ENCODE measurements at places on chromosomes 2 and 18.

- DNase-seq, result no peak
Observed at GRCh38 chr2:85449214-85449588, 30.7 kb downstream of the SH2D6 start.

DNA sequence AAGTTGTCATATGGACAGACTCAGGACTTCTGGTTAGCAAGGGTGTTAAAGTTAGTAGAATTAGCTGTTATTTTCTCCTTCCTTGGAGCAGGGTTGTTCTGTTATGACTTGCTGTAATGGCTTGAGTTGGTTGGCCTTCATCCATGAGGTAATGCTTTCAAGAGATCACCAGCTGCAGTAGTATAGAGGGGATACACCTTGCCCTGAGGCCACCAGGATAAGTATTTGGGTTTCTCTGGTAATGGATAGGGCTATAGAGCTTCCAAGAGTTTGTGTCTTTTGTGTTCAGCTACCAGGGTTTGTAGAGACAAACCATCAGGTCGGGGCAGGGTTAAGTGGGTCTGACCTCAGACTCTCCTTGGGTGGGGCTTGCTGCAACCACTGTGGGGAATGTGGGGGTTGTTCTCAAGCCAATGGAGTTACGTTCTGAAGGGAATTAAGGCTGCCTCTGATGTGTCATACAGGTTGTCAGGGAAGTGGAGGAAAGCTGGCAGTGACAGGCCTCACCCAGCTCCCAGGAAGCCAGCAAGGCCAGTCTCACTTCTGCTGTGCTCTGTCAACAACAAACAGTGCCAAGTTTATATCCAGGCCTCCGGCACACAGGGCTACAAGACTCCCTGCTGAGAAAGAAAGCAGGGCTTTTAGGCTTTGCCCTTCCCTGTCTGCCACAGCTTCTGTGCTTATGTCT lies 356.6 kb downstream of the SPAG16 start:
- DNase-seq, result peak; percentile 92

- no peak for DNase-seq
Observed at GRCh38 chr2:110718990-110719389, 13.4 kb upstream of the ACOXL start.

- DNase-seq, result peak; percentile 17
Observed at GRCh38 chr18:8081267-8081666, 514.2 kb downstream of the PTPRM start.

DNA sequence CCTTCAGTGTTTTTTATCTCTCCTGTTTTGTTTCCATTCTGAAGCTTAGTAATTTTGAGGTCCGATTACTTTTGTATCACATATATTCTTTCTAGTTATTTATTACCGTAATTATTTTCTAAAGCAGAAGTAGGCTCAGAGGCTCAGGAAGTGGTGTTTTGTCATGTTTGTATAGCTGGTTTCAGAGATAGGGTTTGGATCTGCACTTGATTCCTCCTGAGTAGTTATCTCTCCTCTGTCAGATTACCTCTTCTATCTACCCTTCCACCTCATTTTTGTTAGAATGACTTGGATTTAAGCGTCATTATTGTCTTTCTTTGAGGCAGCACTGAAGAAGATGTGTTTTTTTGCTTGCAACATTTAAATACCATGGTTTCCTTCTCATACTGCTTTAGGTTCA lies 95.4 kb downstream of the MTA3 start:
- DNase-seq, result no peak

- no peak for DNase-seq
Observed at GRCh38 chr2:47068981-47069627, 86.0 kb downstream of the STPG4 start.
